Left renal pelvis (tissue), 4 donors: ENCODE measurements at places on chromosomes 16 and 17. TPM values are rescaled to one million over a fixed set of nuclear protein-coding genes. Genes with fewer than 3 reads are reported as not detected.

Gene FBXL19
- polyA plus RNA-seq, result 18.2 TPM

Gene PTGES3L
- polyA plus RNA-seq, result 1.6 TPM

GRCh38 chr16:49876716-49877129, 20.8 kb upstream of the ZNF423 start:
- DNase-seq, result no peak

DNA sequence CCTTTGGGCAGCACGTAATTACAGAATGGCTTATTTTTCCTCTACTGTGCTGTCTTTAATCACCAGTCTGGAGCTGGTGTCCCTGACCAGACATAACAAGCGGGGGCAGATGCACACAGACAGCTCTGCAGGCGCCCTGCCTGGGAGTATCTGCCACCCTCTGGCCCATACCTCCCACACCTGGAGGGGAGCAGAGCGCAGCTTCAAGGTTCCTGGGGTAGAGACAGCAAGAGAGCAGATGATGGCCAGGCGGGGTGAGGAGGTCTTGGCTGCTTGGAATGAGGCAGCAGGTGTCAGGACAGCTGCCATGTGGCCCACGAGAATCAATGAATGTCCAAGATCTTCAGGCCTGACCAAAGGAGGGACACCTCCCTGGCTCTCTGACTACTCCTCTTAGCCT, 23.8 kb downstream of the TMEM94 start:
- no peak for DNase-seq

DNA sequence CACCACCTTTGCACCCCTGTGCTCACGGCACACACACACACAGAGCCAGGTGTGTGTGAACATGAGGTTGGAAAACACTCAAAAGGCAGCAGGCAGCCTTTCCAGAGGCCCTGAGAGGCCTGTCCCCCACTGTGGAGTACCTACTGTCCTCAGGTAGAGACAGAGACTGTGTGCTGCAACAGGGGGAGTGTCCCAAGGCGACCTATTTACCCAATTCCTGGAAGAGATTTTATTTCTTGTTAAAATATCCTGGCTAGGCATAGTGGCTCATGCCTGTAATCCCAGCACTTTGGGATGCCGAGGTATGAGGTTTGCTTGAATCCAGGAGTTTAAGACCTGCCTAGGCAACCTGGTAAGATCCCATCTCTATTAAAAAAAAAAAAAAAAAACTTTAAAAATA, 108.5 kb downstream of the COPRS start:
- no peak for DNase-seq

DNA sequence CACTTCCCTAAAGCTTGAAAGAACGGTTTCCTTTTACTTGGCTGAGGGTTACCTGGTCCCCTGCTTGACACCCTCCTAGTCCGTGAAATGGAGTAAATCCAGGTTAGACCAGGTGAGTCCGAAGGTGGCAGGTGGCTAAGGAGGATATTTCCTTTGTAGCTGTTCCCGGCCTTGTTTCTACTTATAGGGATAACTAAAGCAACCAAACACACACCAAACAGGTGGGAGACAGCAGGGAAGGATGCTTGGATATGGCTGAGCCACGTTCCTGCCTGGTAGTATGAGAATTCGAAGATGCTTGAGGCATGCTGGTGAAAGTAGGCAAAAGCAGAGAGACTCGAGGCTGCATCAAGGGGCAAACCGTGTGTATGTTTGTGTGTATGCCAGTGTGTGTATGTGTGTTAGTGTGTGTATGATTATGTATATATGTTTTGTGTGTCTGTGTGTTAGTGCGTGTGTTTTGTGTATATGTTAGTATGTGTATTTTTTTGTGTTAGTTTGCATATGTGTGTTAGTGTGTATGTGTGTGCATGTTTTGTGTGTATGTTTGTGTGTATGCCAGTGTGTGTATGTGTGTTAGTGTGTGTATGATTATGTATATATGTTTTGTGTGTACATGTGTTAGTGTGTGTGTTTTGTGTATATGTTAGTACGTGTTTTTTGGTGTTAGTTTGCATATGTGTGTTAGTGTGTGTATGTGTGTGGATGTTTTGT, 28.9 kb downstream of the RBFOX1 start:
- DNase-seq, result no peak

DNA sequence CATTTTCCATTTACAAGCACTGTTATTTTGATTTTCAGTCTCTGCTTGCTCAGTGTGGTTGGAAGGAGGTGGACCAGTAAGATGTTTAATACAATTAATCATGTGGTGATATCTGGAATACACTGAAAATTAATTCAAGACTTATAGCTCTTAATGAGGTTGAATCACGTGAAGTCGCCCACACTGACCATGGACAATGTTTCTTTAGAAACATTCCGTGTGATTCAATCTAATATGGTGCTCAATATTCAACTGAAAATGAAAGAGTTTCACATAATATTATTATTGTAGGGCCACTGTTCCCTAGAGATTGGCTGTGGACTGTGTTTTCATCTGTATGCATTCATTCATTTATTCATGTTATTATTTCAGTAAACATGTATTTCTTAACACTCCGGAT, 45.2 kb upstream of the MAF start:
- no peak for DNase-seq

DNA sequence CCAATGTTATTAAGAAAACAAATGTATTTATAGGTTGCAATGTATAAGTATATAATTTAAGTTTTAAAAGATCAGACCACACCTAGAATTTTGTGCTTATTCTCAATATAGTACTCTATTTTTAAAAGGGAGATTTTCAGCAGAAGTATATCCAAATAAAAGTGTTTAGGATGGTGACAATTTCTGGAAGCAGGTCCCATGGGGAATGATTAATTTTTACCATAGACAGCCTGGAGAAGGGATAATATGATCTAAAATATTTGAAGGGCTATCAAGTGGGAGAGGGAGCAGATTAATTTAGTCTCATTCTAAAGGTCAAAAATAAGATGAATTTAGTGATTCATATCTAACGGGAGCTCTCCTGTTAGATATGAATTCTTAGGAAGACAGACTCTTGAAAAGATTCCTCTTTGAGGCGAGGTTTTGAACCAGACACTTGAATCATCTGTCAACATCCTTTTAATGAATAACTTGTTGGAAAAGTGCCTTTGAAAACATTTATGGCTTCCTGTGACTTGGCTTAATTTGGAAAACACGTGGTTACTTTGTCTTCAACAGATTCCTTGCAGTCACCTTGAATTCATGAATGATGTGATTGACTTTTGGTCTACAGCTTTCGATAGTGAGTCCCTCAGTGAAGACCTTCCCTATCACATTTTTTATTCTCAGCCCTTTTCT, 29.3 kb upstream of the SMIM36 start:
- no peak for DNase-seq

DNA sequence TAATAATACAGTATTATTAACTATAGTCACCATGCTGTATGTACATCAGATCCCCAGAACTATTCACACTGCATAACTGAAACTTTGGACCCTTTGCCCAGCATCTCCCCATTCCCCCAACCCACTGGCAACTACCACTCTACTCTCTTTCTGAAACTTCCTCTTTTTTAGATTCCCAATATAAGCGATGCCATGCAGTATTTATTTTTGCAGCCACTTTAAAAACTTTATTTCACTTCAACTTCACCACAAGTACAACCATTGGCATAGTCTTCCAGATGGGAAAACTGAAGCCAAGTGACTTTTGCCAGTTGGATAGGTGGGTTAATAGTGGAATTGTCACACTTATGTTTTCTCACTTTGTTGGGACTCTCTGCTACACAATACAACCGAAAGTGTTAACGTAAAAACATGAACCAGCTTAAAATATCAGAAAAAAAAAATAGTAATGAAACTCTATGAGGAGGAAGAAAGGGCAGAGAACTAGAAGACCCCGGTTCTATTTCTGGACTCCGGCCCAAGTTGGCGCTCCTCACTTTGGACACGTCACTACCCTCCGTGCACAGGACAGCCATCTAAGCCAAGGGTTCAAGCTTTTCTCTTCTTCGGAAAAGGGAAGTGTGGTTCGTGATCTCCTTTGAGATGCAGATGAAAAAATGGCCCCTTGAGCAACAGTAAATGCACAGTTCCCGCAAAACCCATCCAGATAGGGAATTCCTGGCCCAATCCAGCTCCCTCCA, 743 bp downstream of the SHCBP1 start:
- DNase-seq, result no peak

- DNase-seq, result no peak
These were observed 30.0 kb downstream of the WSCD1 start for GRCh38 chr17:6100146-6100545.
